Anterior cingulate cortex (tissue), 58 donors: ENCODE measurements at places on chromosomes 7 and 10.

- no peak for DNase-seq
These were observed 48.4 kb downstream of the SHH start for GRCh38 chr7:155763691-155764437.

DNA sequence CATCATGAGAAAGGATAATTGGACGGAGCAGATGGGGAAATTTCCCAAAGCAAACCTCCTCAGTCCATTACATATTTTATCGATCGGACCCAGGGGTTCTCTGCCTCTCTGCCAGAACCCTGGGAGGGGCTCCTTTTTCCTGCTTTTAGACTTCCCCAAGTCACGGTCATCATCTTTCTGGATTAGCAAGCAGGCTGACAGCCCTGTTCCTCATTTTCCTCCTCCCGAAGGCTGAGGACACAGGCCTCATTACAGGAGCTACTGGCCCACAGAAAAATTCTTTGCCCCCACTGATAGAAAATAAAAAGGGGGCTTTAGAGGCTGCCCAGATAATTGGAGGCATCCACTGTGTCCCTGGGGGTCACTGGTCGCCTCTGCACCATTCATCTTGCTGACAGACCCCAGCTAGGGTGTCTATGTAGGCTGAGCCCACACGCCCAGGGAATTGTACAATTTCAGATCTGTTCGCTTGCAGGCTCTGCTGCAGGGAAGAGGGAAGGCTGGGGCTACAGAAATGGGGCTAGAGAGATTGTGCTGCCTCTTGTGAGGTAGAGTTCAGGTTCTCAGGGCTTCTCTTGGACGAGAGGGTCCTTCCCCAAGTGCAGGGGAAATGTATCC lies 125.7 kb upstream of the SDK1 start:
- DNase-seq, result no peak

DNA sequence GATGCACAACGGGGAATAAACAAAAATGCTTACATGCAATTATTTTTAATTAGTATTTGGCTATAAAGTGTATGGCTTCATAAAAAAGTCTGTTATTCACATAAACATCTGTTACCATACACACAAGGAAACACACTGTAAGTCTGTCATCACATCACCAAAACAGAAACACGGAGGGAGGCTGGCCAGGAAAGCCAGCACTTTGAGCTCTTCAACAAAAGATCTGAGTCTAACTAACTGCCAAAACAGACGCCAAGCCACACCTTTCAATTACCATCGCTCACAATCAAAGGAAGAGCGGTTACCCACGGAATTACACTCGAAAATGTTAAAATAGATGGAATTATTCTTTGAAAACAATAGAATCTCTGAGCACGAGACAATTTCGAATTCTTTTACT lies 49.2 kb upstream of the MGMT start:
- no peak for DNase-seq

DNA sequence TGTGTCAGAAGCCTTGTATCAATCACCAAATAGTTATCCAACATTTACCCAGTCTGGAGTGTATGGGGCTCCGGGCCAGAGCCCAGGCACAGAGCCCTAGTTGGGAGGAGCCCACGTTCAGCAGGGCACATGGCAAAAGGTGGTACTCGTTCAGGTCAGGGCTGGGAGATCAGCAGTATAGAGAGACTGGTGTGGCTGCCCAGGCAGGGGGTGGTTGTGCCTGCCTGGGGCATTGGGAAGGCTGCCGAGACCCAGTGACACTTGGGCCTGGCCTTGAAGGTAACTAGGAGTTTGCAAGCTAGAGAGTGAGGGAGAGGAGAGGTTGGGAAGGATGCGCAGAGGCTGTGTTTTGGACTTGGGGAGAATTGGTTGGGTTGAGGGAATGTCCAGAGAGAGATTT lies 48.9 kb upstream of the IGFBP3 start:
- DNase-seq, result no peak

DNA sequence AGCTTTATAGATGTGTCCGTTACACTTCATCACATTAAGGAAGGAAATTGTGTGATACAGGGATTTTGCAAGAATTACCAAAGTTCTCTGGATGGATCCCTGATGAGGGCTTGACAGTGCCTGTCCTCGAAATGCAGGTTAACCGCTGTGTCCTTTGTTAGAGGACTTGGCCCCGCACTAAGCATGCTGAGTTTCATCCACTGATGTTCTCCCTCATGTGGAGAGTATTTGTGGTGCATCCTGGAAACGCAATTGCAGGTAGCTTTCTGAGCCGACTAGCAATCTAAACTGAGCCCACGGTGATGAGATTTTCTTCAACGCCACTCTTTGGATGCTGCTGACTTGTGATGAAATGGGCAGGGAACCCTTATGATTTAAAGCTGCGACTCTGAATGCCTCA lies 71.9 kb upstream of the STK17A start:
- DNase-seq, result no peak

- no peak for DNase-seq
These were observed 163.7 kb downstream of the ARL4A start for GRCh38 chr7:12851142-12851541.

- DNase-seq, result no peak
These were observed 16.1 kb upstream of the BTRC start for GRCh38 chr10:101337836-101338235.

DNA sequence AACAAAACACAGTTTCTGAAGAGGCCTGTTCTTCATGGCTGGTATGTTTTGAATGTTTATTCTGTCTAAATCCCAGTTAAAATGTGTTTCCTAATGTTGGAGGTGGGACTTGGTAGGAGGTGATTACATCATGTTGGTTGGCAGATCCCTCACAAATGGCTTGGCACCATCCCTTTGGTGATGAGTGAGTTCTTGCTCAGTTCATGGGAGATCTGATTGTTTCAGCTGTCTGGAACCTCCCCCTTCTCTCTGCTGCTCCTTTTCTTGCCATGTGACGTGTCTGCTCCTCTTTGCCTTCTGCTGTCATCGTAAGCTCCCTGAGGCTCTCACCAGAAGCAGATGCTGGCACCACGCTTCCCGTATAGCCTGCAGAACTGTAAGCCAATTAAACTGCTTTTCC lies 383.6 kb upstream of the TPK1 start:
- DNase-seq, result no peak

- DNase-seq, result no peak
These were observed 95.6 kb downstream of the GPR26 start for GRCh38 chr10:123761666-123762230.

- DNase-seq, result no peak
These were observed 50.0 kb upstream of the HGF start for GRCh38 chr7:81819861-81820260.

DNA sequence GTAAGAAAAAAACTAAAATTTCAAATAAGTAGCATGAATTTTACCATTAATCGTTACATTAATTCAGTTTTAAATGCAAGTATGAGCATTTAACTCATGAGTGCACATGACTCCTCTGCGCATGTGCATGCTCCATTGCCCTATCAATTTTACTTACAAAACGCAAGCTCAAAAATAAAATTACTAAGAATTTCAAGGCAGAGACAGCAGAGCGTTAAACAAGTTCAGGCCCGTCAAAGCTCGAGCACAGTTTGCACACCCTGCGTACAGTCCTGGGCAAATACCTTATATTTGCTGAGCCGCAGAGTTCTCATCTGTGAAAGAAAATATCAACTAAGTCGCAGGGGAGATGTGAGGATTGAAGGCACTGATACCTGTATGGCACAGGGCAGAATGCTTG lies 373.6 kb downstream of the BBS9 start:
- DNase-seq, result no peak
